ENCODE measurements at places on chromosomes 12 and 14. TPM values are rescaled to one million over a fixed set of nuclear protein-coding genes. Genes with fewer than 3 reads are reported as not detected.

The GPX2 gene
- total RNA-seq: not detected

The AKAP5 gene
- total RNA-seq: 0.89 TPM

The AHNAK2 gene
- 58.0 TPM for total RNA-seq

The MMP14 gene
- 475 TPM for total RNA-seq

The OR4E2 gene
- total RNA-seq: not detected

The SALL2 gene
- total RNA-seq: 2.7 TPM

The RIC8B gene
- 6.8 TPM for total RNA-seq

The REP15 gene
- 0.54 TPM for total RNA-seq

The RAD9B gene
- total RNA-seq: 0.97 TPM

The LRP1-AS gene
- not detected for total RNA-seq

The GLT1D1 gene
- total RNA-seq: not detected

The PTGER2 gene
- 6.2 TPM for total RNA-seq

The TSHR gene
- not detected for total RNA-seq

The ACSS3 gene
- total RNA-seq: 1.9 TPM

The ITGA7 gene
- 7.2 TPM for total RNA-seq

The KRT75 gene
- total RNA-seq: not detected

The SETD3 gene
- 54.6 TPM for total RNA-seq

The MGAT4C gene
- total RNA-seq: not detected

The STAC3 gene
- 1.3 TPM for total RNA-seq

The HOXC11 gene
- total RNA-seq: not detected

The RASSF9 gene
- total RNA-seq: 0.89 TPM

The TAS2R13 gene
- total RNA-seq: 0.32 TPM

The FKBP11 gene
- total RNA-seq: 28.1 TPM

The HDAC7 gene
- 62.9 TPM for total RNA-seq

The PLXNC1 gene
- 2.1 TPM for total RNA-seq

The RIN3 gene
- total RNA-seq: 1.8 TPM

The FGD4 gene
- total RNA-seq: 3.5 TPM

The GPD1 gene
- 0.13 TPM for total RNA-seq

The CEP128 gene
- 0.76 TPM for total RNA-seq

The SMCO2 gene
- not detected for total RNA-seq

The ACVRL1 gene
- total RNA-seq: 114 TPM

The ERP27 gene
- not detected for total RNA-seq

All from GM23248 (cell line).